ENCODE measurements at places on chromosomes 1 and 21. TPM values are rescaled to one million over a fixed set of nuclear protein-coding genes. Genes with fewer than 3 reads are reported as not detected.

GRCh38 chr1:180836449-180836848, 76.2 kb upstream of the KIAA1614 start:
- no peak for DNase-seq

DNA sequence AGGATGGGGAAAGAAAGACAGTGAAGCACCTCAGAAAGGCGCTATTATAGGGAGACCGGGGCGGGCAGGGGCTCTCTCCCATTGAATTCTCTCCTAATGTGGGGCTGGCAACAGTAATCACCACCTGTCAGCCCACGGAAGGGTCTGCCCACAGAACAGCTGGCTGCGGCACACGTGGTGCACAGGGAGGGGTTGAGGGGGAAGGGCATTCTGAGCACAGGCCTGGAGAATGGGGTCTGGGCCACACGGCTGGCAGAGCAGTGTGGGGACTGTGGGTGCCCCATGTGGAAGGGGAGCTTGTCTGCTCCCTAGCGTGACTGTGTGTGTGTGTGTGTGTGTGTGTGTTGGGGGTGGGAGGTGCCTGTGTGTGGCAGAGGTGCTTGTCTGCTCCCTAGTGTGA, 4.1 kb downstream of the OLFML3 start:
- DNase-seq: no peak

DNA sequence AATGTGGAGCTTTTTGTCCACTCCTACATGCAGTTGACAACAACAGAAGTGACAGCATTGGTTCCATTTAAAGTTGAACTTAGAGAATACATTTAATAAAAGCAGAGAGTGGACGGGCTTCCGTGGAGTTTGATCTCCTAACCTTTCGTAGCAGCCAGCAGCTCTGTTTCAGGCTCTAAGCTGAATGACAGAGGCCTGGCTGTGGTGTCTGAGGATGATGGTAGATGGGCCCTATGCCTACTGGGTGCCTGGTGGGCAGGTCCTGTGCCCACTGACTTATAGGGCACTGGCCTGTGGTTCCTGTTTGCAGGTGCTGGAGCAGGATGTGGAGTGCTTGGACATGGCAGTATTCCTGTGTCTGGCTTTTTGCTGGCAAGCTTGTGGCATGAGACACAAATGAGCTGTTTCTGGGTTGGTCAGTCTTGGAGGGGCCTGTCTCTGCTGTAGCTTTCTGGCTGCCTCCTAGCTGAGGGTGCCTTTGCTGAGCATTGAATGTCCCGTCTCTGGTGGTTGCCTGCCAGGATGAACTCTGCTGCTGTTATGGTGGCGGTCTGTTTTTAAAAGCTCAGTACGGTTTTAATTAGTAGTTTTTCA, 54.6 kb downstream of the PRDM2 start:
- peak; percentile 14 for DNase-seq

DNA sequence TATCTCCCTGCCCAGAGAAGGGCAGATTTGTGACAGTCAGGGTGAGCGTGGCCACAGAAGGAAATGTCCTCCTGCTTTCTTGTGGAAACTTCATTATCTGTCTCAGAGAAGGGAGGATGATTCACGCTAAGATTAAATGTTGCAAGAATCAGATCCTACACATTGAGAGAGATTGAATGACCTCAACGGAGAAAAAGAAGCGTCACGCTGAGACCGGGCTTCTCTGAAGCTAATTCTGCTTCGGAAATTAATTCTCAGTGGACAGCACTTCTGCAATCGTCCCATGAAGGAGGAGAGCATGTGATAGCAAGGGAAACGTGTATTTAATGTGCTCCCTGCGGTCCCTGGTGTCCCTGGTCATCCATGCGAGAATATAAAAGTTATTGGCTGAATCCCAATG, 19.8 kb upstream of the C1orf21 start:
- no peak for DNase-seq

- no peak for DNase-seq
Measured at GRCh38 chr1:92980732-92981647, 19.7 kb upstream of the DIPK1A start.

DNA sequence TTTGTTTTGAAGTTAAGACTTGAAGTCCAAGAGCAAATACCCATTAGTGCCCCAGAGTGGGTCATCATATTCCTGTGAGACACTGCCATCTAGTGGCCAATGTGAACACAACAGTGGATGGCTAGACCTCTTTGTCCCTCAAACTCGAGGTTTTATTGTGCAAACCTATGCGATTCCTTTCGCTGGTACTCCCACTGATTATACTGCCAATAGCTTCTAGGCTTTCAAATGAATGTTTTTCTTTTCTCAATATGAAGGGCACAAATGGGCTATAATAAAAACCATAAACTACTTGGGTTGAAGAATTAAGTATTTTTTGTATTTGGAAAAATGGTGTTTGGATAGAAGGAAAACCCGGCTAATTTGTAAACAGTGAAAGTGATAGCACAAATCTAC, 100.4 kb upstream of the ZNF281 start:
- no peak for DNase-seq

GRCh38 chr21:42862774-42863503, 16.4 kb downstream of the WDR4 start:
- no peak for DNase-seq

- no peak for DNase-seq
Measured at GRCh38 chr1:63790989-63791388, 17.2 kb downstream of the ROR1 start.

DNA sequence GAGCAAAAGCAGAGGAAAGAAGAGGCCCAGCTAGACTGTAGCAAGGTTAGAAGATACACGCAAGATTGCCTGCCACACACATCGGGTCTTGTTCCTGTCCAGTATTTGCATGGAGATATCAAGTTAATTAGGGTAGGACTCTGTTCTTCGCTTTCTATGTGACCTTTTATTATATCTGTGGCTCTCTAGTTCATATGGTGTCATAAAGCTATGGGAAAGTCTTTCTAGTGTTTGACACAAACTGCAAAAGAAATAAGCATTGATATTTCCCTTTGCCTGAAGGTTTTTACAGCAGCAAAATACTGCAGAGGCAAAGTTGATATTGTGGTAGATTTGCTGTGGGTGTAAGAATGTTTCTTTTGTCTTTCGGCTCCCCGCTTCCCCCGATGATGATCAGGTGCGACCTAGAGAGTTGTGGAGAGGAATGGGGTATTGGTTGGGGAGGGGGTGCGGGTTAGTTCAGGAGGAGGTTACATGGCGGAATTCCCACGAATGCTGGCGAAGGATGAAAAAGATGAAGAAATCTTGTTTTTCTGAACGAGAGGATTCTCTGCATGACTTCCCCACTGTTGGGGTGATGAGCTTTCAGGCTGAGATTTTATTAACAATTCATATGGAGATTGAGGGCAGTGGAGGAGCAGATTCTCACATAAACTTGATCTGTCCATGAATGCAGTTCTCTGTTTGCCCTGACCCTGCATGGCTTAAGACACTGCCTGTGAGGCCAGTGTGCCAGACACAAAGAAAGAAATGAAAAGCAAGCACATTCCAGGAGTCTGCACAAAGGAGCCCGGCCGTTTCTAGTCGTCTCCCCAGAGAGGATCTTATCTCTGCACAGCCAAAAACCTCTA, 550.2 kb downstream of the USP25 start:
- peak; percentile 12 for DNase-seq

The KCNJ15 gene
- 0.49 TPM for total RNA-seq

The BTF3L4 gene
- 31.0 TPM for total RNA-seq

The THEM5 gene
- total RNA-seq: not detected

The OR6N1 gene
- total RNA-seq: not detected

The SLAMF8 gene
- total RNA-seq: 0.85 TPM
